NCI-H2081 treated with DMSO at 0.1 percent for 48 hours (cell line): ENCODE measurements at places on chromosomes 12 and 14.

DNA sequence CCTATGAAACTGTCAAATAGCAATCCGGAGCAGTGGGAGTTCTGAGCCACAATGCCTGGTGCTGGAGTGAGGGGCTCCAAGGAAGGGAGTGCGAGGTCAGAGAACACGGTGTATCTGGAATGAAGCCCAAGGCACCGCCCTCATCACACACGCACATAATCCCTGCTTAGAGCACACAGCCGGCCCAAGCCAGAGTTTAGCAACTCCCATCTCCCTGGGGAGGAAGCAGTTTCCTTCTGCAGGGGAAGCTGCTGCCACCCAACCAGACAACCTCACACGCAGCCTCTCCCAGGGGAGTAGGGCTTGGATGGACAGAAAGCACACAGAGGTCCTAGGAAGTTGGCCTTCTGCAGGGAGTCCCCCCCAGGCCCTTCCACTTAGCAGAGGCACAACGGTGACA is 31.3 kb downstream of the ACTN1 start:
- DNase-seq, result no peak

DNA sequence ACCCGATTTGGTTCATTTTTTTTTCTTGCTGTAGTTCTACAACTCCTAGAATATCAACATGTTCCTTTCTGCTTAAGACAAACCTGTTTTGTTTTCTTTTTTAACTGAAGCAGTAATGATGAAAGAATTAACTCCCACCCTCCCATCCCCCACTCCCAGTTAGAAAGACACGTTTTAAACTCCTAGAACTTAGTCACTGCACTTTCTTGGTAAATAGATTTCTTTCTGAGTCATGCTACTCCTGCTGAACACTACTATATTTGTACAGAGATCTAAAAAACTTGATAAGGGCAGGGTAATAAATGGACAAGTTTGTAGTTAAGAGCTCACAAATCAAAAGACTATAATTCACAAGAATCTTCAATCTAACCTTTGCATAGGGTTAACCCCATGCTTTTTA is 118.9 kb upstream of the PTPRB start:
- no peak for DNase-seq

DNA sequence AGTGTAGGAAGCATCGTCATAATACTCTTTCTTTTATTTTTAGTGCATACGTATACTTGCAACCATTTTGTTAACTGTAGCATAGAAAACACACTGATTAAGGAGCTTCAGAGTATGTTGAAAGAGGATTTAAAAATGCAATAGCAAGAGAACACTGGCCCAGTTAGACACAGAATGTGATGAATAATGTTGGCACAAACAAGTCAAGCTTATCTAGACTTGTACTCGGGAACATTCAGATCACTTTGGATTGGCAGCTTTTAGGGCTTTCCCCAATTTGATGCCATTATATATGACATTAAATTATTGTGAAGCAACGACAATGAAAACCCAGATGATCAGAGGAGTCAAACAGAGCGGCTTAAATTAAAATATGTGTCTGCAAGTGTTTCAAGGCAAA is 468.1 kb downstream of the PRKD1 start:
- no peak for DNase-seq

DNA sequence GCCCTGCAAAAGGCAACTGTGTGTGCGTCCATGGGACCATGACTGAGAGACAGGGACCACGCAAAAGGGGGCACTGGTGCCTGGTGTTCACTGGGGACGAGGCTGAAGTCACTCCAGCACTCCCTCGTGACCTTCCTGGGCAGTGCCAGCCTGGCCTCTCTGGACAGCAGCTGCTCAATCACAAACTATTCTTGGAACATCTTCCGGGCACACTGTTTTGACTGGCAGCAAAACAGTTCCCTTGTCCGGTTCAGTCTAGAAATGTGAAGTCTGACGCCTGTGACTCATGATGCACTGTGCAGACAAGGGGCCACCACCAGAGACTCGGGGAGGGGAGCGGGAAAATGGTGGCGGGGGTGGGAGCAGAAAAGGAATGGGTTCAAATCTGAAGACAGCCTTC is 20.8 kb downstream of the SNRNP35 start:
- DNase-seq, result no peak

- no peak for DNase-seq
Observed at GRCh38 chr12:99901181-99901580, 83.6 kb downstream of the ANKS1B start.
